ENCODE measurements at places on chromosomes 2 and 18.

DNA sequence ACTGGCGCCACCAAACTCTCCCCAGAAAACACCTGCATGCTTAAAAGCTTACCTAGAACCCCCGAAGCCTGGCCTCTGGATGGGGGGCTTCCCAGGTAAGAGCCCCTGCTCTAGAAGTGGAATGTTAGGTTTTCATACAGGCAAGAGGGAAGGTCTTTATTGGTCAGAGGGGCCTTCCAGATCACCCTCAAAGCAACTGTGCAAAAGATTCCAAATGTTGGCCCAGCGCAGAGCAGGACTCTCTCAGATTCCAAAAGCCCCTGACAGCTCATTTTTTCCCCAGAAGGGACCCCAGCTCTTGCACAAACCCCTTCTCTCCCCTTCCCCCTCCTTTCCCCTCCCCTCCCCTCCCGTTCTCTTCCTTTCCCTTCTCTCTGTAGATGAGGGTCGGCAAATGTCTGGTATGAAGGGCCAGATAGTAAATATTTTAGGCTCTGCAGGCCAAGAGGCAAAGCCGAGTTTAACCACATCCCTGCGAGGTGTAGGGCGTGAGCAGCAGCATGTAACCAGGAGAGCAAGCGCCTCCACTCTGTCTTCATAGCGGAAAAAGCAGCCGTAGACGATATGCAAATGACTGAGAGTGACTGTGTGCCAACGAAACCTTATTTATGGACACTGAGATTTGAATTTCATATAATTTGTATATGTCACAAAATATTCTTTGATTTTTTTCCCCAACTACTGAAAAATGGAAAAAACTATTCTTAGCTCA lies 116.9 kb downstream of the SMAD7 start:
- no peak for DNase-seq

GRCh38 chr2:179830043-179830787 lies 31.2 kb downstream of the ZNF385B start:
- DNase-seq = no peak

DNA sequence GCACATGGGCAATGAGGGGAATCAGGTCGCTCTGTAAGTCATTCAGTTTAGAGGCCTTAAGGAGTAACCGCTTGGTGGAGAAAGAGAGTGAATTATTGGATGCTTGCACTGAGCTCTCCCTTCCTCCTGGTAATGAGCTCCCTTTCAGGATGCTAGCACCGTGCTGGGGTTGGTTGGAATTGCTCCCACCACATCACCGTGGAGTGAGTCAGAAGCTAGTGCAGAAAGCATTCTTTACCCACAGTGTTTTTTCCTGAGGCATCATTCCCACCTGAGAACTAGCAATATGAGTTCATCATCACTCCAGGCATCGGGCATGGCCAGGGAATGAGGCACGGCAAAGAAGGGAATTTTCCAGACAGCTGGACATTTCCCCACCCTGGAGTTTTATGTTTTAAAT lies 57.6 kb downstream of the ITGB6 start:
- DNase-seq = no peak

DNA sequence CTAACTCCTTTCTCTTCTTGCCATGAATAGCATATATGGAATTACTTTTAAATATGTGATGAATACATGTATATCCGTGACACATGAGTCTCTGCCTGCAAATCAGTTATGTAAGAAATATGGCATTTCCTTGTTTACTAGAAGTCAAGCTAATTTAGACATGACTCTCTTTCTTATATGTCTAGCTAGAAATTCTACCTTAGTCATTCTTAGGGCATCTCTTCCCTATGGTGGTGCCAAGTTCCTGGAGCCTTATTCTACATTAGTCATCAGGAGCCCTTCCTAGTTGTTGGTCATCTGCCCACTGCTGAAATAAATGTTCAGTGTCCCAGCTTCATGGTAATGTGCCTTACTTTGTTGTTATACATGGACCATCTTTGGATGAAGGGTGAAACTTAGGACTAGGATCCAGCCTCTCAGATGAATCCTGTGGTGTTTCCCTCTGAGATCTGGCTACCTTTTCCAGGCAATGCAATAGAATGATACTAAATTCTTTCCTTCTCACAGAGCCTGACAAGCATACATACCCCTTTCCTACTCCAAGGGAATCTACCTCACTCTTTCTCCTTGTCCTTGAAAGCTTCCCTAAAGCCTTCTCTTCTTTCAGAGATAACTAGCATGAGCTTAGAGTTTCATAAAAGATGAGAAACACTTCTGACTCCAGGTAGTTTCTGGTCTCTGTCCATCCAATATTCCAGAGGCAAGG lies 415.3 kb upstream of the VWC2L start:
- DNase-seq = no peak

DNA sequence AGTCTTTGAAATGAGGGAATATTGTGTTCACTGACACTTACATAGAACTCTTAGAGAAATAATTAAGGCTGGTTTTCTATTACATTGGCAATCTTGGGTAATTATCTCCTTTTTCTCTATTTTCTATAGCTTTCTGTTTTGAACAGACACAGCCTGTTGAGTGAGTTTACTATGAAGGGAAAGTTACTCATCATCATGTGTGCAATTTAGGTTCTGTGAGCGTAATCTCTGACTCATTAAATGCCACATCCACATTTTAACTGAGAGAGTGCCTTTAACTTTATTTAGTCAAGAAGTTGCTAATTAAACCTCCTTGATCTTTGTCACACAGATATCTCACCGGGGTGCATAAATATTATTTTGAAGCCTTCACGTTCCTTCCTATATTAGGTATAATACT lies 174.0 kb upstream of the SLC8A1 start:
- no peak for DNase-seq

GRCh38 chr2:43634604-43635306 lies 2.3 kb upstream of the PLEKHH2 start:
- DNase-seq = no peak

DNA sequence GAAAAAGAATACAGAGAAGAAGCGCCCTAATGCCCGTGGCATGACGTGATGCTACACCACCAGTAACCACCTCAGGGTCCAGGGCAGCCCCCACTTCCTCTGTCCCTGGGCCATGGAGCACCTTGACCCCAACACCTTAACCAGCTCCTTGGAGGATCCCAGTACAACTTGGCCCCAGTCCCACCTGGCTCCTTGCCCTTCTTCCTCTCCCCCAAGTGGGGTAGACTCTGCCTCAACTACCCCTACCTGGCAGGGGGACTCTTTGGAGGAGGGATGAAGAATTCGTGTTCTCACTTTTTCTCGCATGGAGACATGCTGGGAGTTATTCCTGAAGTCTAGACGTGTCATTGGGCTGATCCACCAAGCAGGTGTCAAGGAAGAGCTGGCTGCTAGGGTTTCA lies 18.9 kb downstream of the TRABD2A start:
- DNase-seq = no peak

- no peak for DNase-seq
Measured at GRCh38 chr2:127597046-127597983, 48.6 kb upstream of the GPR17 start.

GRCh38 chr2:71129114-71129901 lies 721 bp downstream of the MCEE start:
- DNase-seq = peak; percentile 34

DNA sequence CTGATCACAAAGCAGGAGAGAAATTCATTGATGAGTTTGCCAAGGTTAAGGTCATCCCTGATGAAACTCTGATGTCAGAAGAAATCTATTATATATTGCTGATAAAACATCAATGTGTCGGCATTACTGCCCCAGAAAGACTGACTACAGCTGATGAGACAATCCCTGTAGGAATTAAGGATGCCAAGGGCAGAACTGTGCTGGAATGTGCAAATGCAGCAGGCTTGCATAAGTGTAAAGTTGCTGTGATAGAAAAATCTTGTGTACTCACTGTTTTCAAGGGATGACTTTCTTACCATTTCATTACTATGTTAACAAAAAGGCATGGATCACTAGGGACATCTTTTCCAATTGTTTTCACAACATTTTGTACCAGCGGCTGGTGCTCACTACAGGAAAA lies 19.7 kb upstream of the MARCO start:
- DNase-seq = no peak

GRCh38 chr2:74103763-74104162 lies 43.9 kb downstream of the BOLA3 start:
- DNase-seq = no peak

DNA sequence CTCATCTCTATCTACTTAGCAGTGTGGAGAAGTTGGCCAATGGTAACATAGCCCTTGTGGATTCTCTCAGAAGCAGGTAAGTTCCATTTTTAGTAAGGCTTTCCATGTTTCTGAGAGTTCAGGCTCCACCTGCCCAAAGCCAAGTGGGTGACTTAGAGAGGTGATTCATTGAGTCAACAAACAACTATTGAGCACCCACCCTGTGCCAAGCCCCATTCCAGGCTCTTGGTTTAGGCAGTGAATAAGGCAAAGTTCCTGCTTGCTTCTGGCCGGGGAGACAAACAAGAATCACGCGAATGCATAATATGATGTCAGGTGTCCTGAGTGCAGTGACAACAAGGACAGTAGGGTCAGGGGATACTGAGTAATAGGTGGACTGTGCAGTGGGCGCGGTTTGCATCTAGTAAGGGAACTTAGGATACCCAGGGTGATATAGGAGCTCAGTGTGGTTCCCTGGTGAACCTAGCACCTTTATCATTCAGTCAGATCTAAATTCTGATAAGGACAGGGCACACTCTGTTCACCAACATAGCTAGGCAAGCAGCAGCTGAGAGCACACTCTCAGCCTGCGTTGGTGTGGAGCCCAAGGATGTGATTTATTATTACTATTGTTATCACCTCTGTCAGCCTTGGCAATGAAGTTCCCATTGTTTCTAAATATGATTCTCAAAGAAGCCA lies 31.7 kb upstream of the KCTD1 start:
- no peak for DNase-seq

DNA sequence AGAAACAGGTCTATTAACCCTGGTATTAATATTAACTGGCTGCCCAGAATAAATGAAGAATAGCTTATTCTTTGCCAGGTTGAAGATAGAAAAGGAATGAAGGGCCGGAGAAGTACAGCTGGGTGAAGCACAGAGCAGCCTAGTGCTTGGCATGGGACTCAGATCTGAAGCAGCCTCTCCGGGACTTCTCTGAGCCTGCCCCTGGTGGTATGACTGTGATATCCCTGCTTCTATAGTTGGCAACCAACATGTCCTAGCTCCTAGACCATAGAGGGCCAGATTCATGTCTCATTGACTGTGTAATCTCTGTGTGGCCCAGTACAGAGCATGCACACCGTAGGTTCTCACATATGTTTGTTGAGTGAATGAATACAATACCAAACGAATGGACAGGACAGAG lies 107.8 kb downstream of the MSH2 start:
- no peak for DNase-seq

- DNase-seq = no peak
Measured at GRCh38 chr2:144322379-144322778, 197.5 kb downstream of the ZEB2 start.

DNA sequence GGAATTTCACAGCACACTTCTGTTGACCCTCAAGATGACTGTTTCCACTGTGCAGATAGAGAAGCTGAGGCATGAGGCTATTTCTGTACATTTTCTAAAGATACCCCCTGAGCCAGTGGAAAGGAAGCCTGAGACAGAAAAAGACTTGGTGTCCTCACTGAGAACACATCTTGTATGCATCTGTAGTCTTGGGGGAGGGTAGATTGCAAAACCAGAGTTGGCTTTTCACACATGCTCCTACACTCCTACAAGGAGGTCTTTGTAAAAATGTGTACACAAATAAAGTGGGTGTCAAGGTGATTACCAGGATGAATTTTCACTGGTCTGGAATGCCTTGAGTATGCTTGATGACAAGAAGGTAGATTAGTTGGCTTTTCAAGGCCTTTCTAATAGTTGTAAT lies 98.0 kb downstream of the KCTD18 start:
- no peak for DNase-seq

DNA sequence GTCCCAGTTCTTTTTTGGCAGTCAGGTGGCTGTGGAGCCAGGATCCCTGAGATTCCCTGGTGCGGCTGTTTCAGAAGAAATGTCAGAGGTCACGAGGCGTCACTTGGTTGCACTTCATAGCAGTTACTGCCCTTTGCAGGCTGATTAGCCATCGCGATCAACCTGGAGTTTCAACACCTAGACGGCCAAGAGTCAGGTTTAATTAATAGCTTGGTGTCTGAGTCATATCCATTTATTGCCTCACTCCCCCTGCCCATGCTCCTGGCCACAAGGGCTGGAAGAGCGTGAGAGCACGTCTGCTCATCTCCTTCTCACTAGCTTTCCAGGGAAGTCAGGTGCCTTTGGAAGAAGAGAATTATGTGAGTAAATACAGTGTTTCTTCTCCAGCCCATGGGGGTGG lies 552.3 kb downstream of the TSN start:
- no peak for DNase-seq

GRCh38 chr2:65275141-65275915 lies 47.7 kb downstream of the ACTR2 start:
- no peak for DNase-seq

GRCh38 chr2:166563894-166564293 lies 69.8 kb upstream of the SCN7A start:
- DNase-seq = no peak

DNA sequence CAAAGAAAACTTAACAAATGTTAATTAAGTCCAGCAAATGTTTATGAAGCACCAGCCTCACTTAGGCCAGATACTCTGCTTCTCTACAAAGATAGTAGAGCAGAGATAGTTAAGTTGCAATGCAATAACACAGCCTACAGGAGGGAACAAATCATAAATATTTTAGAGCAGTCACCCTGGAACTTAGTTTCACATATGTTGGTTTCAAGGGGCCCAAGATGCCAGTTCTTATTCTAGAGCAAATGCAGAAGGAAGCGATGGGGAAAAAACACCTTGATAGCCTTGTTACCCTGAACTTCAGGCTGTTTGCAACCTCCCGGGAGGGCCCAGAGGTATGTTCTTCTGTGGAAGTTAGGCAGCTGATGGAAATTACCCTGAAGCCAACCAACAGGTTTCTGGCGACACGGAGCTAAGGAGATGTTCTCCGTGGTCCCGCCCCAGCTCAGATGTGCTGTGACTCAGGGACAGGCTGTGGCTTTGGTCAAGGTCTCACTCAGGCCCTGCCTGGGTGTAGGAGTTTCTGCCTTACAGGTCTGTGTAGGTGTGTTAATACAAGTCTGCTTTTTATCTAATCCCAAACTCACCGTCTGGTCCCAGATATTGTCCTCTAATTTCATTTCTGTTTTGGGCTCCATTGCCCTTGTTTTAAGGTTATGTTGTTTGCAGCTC lies 3.8 kb downstream of the CTIF start:
- DNase-seq = no peak
